ENCODE measurements at places on chromosomes 2 and 18. TPM values are rescaled to one million over a fixed set of nuclear protein-coding genes. Genes with fewer than 3 reads are reported as not detected.
A peak's percentile ranks its signal among the peaks of the same experiment; 100 is the strongest.

The LRP2 gene
- 1.9 TPM for total RNA-seq

DNA sequence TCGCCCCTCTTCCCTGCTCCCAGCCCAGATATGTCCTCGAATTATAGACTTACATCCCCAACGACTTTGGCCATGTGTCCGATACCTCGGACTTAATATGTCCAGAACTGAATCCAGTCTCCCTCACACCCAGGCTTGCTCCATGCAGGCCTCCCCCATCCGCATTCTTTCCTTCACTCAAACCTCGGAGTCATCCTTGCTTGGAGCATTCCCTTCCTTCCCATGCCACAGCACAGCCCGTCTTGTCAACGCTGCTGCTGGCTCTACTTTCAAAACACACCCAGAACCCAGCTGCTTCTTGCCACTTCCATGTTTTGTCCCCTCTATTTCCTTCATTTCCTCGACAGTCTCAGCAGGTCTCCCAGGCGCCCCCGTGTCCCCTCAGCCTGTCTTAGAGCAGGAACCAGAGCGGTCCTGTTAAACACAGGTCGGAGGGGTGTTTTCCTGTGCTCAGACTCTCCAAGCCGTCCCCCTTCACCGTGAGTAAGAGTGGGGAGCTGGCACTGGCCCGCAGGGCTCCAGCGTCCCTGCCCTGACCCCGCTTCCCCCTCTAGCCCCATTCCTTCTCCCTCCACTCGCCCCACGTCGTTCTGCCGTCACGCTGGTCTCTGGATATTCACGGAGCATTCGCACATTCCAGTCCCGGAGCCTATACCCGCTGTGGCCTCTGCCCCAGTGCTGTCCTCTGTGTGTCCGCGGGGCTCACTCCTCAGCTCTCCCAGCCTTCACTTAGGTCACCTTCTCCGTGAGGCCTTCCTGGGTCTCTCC lies 54.4 kb downstream of the VAPA start:
- no peak for DNase-seq

DNA sequence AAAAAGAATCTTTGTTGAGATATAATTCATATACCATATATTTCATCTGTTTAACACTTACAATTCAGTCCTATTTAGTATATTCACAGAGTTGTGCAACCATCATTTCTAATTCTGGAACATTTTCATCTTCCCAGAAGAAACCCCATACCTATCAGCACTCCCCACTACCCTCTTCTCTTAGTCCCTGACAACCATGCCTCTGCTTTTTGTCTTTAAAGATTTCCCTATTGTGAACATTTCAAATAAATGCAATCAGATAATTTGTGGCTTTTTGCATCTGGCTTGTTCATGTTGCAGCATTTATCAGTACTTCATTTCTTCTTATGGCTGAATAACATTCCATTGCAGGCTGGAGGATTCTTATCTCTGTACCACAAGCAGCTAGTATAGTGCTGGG lies 305.9 kb upstream of the MEX3C start:
- no peak for DNase-seq

The SP140 gene
- total RNA-seq, result 0.24 TPM

- no peak for DNase-seq
Measured at GRCh38 chr2:68362749-68363148, 2.3 kb upstream of the PLEK start.

GRCh38 chr18:53253789-53254188 lies 913.8 kb downstream of the DCC start:
- peak; percentile 2 for DNase-seq

DNA sequence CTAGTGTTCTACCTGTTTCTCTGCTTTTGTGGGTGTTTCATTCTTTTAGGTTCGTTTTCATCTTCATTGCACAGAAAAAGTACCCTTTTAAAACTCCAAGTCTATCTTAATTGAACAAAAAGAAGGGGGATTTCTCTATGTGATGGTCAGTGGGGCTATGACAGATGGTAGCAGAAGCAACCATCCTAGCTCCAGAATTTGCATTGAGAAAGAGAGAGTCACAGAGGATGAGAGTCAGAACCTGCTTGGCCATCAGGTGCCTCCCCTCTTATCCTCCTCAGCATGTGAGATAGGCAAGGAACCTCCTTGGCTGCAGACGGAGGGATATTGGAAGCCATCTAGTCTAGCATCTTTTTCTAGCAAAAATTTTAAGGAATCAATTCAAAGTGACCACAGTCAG lies 398.0 kb upstream of the DCC start:
- DNase-seq, result no peak

GRCh38 chr2:34162231-34162630 lies 563.1 kb upstream of the FAM98A start:
- no peak for DNase-seq

The ACVR1C gene
- total RNA-seq, result 1.1 TPM

DNA sequence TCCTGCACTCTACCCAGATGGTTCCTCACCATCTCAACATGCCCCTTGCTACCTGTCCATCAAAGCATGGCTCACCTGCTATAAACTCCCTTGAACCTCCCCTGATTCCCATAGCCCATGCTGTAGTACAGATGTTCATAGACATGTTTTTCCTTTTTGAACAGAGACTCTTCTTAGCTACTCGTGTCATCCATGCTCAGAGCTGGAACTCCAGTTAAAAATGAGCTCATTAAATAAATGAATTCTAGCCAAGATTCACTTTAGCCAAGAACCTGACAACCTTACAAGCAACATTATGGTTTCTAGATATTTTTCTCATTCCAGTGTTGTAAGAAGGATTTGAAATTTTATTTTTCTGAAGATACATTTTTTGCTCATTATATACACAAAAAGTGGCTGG lies 65.0 kb downstream of the SCG2 start:
- no peak for DNase-seq

The LRRTM4 gene
- 15.4 TPM for total RNA-seq

The OST4 gene
- 155 TPM for total RNA-seq
